Hepatic stellate cell (primary cell): ENCODE measurements at places on chromosomes 4 and X.

GRCh38 chr4:95092766-95093165 lies 335.0 kb downstream of the BMPR1B start:
- DNase-seq, result no peak

DNA sequence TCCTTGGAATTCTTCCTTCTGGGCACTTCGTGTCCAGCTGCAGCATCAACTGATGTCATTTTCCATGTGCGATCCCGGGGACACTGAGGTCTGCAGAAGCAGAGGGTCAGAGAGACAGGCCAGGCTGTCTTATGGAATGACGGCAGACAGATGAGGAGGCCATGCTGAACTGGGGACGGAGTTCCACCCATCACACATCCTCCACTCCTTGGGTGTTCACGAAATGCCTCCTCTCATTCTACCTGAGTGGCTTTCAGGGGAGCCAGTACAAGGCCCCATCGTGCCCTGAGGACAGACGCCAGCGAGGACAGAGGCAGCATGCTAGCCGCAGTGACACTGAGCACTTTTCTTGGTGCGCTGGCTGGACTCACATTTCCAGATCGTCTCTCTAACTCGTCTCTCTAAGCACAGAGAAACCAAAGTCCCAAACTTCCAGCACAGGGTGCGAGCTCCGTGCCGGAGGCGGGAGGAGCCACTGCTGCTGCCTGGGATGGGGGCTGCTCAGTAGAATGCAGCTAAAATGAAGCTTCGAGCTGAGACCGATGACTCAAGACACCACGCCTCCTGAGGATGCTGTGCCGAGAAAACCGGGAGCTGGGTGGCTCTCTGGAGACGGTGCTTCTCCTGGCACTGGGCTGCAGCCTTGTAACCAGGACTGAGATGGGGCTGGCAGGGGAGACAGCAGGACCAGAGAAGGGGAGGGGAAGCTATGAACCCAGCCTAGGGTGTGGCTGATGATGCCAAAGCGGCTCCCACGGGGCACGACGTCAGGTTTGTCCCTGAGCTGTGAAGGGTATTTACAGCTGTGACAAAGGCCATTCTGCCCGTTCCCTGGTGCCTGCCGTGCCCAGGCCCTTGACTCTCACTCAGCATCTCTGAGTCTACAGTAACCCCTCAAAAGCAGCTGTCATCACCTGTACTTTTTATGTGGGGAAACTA lies 8.2 kb downstream of the ABLIM2 start:
- no peak for DNase-seq

DNA sequence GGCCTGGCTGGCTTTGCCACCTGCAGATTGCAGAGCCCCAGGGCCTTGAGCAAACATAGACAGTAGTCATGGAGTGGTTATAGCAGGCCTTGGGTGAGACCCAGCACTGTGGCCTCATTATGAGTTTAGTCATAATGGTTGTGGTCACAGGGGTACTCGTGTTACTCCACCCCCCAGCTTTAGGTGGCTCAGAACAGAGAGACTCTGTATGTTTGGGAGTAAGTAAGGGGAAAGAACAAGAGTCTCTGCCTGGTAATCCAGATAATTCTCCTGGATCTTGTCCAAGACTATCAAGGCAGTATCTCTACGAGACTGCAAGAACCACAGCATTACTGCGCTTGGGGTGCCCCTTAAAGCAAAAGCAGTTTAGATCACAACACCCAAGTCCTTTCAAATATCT lies 62.3 kb upstream of the SCRG1 start:
- no peak for DNase-seq

GRCh38 chr4:182063651-182064050 lies 179.6 kb upstream of the TENM3 start:
- no peak for DNase-seq

DNA sequence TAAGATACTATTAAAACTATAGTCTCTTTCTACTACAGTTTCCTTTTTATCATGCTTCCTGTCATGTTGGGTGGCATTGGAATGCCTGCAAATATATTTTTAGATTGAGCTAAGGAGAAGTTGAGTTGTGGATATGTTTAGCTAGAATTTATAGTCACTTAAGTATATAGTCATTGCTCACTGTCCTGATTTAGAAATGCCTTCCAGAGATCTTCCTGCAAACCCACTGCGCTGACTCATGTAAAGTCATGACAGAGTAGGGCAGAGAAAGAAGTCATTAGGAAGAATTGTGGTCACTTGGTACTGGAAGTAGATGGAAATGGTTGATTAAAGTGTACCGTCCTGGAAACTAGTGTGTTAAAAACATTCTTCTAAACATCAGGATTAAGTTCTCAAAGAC lies 490.3 kb upstream of the PABPC4L start:
- no peak for DNase-seq
